ENCODE measurements at places on chromosomes 7 and 10.

- DNase-seq, result no peak
These were observed 129.4 kb downstream of the SLC16A9 start for GRCh38 chr10:59580026-59580863.

GRCh38 chr10:116815641-116816415 lies 33.5 kb upstream of the ENO4 start:
- no peak for DNase-seq

DNA sequence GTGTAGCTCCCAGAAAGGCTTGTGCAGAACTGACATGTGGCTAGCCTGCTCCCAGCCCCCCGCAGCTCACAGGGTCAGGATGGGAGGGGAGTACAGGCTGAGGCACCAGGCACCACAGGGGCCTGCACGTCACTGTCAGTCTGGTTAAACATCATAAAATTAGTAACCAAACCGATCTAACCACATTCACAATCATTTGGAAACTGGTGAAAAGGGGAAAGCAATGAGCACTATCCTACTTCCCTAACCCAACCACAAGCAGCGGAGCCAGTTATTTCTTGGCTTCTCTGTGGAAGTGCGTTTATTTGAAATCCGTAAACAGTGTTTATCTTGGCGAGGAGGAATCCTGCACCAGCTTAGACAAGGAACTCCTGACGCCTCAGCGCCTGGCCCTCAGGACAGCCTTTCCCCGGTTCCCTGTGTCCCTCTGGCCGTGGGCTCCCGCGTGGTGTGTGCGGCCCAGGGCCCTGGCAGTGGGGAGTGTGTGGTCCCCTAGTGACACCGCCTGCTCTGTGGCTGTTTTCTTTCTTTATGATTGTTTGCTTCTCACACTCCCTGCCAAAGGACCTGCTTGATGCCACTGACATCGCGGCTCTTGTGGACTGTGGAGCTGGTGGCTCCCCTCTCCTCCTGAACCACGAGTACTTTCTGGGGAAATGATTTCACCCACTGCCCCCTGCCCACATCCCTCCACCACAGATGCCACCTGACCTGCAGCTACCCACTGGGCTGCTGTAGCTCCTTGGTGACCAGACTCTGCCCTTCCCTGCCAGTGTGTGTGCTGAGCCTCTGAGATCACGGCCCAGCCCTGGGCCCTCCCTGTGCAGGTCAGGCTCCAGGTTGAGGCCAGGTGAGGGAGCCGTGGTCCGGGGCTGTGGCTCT lies 38.0 kb downstream of the INPP5A start:
- DNase-seq, result no peak

- DNase-seq, result peak; percentile 12
These were observed 94.0 kb downstream of the SLC37A3 start for GRCh38 chr7:140304191-140304799.

DNA sequence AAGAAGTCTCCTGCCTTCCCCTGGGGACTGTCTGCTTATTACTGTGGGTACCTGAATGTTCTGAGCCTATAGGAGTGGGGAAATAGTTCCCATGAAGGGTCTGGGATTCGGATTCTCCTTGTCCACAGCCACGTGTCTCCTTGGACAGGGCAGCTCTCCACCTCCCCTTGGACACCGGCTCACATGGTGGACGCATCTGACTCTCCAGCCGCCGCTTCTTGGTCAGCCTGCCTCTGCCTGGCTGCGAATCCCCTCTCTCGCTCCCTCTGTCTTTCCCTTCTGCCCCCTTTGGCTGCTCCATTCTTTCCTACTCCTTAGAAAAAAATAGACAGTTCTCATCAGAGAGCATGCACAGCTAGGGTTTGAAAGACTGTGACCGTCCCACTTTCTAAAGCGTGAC lies 46.9 kb downstream of the JAKMIP3 start:
- no peak for DNase-seq

DNA sequence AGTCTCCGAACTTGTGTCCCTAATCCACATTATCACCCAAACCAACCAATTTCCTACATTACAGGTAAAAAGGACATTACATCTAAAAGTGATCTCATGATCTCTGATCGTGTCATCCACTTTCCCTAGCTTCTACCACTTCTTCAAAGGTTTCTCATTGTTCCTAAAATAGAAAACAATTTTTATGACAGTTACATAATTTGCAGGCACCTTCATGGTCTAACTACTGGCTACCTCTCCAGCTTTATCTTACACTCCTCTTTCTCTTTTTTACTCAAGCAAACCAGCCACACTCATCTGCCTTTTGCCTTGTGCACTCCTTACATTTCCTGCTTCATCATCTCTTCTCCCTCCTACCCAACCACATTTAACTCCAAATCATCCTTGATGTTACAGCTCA lies 886.7 kb upstream of the SORCS1 start:
- DNase-seq, result no peak

DNA sequence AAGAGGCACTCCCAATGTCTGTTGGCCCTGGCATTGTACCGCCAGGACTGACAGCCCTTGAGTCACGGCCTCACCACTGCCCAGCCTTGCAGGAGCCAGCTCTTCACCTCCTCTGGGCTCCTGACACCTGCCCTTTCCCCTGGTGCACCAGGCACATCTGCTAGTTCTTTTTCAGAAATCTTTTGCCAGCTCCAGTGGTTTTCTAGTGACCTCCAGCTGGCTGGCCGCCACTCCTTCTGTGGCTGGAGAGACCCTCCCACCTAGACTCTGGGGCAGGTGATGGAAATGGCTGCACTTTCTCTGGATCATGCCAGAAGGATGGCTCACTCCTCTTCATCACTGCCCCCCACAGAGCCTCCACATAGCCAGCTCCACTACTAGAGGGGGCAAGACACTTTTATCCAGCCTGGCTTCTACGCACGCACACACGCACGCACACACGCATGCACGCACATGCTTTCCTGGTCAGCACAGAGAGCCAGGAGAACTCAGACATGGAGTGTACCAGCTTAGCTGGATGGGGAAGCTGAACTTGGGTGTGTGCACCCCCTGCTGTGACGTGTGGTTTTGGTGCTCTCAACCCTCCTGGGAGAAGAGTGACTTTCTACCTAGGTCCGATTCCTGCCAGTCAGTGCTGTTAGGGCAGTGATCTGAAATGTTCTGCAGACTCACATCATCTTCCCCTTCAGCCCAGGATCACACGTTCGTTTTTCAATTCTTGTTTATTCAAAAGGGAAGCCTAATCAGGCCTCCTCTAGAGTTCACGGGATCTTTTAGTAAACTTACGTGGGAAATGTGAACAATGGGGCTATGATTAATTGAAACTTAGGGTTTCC lies 222.0 kb downstream of the PRPF18 start:
- DNase-seq, result no peak

DNA sequence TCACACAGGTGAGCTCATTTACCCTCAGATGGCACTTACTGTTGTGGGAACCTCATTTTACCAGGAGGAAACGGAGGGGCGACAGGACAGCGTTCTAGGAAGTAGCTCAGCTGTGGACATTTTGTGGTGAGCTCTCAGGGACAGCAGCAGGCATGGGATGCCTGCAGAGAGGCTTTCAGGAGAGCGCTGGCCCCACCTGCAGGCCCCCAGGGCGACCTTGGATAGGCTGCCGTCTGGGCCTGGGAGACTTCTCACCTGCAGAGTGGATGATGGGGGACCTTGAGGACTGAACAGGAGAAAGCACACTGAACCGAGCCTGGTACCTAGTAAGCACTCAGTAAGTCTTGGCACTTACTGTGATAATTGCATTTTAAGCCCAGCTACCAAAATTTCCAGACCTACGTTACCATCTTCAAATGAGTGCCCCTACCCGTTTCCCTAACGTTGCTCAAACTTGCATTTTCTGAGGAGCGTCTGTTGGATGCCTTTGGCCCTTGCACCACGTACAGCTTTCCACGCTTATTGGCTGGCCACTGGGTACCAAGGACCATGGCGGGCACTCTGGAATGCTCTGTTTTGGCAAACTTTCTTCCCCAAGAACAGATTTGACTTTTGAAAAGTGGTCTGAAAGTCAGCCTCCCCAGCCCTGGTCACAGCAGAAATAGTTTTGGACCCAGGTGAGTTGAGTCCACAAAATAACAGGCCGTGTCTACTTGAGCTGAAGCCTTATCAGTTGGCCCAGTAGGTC lies 223.4 kb downstream of the EBF3 start:
- no peak for DNase-seq

DNA sequence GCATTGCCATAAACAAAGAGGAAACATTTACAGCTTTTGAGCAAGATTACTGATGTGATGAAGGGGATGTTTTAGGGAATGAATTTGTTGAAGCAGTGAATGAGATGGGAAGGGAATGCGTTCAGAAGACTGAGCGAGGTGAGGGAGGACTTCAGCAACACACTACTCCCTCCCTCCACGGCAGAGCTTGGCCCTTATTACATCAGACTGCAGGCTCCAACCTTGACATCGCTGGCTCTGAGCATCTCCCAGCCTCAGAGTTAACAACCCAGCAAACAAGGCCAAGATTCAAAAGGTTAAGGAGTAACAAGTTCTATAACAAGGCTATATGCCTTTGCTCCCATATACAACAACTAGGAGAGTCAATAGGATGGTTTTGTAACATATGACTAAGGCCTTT lies 164.4 kb downstream of the ELMO1 start:
- no peak for DNase-seq

- DNase-seq, result no peak
These were observed 192.3 kb downstream of the COBL start for GRCh38 chr7:51124321-51124720.
